ENCODE measurements at places on chromosomes 3 and 15.

DNA sequence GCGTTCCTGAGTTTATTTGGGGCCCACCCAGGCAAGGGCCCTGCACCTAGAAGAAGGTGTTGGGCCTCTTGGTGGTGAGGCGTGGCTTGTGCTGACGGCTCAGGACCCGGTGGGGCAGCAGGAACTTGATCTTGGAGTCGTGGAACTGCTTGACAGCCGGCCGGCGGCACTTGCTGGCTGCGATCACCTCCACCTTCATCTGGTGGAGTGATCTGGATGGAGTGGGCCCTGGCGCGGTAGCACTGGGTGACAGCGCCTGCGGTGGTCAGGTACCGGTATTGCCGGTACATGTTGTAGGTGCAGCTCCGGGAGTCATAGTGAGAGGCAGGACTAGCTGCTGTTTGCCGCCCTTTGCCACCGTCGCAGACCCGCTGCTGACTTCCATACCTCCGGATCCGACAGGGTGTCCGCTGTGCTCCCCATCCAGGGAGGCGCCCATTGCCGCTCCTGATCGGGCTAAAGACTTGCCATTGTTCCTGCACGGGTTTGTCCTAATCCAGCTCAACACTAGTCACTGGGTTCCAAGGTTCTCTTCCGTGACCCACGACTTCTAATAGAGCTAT is 136.8 kb downstream of the ANO10 start:
- DNase-seq, result no peak

DNA sequence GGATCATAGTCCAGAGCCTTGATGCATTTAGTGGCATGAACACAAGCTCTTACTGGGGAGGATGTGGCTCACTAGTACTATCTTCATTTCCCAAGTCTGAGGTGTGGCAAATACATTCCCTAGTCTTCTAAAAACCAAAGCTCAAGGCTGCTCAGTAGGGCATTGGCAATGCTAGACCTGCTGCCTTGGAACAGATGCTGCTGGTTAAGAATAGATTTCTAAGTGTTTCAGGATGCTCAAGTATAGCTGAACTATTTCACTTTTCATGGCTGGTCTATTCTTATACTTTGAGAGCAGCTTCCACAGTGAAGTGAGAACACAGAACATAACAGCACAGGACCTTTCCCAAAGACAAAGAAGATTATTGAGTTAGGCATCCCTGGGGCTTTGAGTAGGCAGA is 178.8 kb downstream of the CHST2 start:
- DNase-seq, result no peak

- no peak for DNase-seq
These were observed 78.6 kb downstream of the MYLK start for GRCh38 chr3:123805504-123805903.

DNA sequence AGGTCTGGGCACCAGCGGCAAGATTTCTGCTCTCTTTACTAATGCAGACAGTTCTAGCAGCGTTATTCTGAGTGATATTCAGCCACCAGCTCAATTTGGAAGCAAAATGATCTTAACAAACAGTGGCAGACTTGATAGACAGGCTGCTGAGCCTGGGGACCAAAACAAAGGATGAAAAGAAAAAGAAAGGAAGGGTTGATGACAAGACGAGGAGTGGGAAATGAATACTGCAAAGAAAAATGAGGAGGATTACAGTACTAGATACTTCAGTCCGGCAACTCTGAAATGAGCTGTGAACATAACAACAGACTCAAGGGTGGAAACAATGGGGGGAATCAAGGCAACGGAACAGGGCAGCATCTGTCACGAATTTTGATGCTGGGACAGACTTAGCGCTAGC is 28.8 kb downstream of the FHIT start:
- DNase-seq, result no peak

DNA sequence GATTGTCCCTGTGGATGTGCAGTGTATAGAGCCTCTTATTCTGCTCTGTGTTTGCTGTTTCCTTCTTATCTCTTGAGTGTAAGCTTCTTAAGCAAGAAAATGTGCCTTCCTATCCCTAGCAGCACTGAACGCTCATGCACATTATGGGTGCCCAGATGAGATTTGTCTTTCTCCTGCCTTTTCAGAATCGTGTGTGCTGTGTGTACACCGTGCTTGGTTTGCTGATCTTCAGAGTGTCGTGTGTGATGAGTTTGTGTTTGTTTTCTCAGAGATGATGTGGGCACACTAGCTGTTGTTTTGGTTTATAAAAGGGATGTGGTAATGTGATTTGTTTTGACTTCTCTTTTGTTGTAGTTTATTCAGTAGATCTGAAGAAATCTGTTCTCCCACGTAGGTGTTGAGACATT is 19.7 kb downstream of the GPR171 start:
- no peak for DNase-seq

DNA sequence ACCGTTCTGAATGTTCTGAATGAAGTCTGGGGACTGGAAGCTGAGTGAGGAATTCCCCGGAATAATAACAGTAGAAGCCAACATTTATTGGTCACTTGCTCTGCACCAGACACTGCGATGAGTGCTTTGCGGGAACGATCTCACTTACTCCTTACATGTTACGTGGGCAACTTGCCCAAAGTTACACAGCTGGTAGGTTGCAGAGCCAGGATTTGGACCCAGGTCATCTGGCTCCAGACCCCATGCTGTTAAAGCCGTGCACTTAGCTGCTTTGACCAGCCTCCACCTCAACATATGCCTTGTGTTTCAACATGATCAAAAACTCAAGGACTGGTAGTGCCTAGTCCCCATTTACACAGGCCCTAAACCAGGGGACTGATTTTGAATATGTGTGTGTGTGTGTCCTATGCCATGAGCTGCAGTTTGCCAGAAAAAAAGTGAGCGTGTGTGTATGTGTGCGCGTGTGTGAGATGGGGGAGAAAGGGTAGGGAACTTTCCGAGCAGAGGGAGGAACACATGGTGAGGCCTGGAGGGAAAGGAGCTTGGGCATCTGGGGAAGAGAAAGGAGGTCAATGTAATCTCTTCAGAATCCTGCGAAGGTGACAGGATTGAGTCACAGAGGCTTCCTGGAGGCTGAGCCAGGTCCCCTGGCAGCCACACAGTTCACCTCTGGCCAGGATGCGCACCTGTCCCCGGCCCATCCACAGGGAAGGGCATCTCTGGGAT is 28.9 kb downstream of the LINGO1 start:
- DNase-seq, result no peak

- DNase-seq, result no peak
These were observed 61.3 kb downstream of the TBL1XR1 start for GRCh38 chr3:177135841-177136492.

GRCh38 chr15:38721568-38721945 is 156.9 kb upstream of the RASGRP1 start:
- no peak for DNase-seq

GRCh38 chr3:57120451-57121174 is 44.5 kb downstream of the IL17RD start:
- DNase-seq, result no peak

- DNase-seq, result no peak
These were observed 101.6 kb upstream of the TNIK start for GRCh38 chr3:171561596-171562323.

DNA sequence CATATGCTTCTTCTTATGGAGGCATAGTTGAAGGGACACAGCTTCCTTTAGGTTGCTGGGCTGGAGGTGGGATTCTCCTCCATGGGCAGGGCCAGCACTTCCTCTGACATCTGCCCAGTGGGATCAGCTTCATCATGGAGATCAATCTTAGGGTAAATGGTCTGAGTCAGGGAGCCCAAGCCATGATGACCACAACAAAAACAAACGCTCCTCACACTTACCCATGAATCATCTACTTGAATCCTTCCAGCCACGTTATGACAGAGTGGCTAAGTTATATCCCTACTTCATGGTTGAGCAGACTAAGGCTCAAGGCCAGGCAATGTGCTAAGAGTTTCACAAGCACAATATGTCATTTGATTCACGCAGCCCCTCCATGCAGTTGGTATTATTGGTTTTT is 87.2 kb upstream of the NMNAT3 start:
- peak; percentile 10 for DNase-seq

- no peak for DNase-seq
These were observed 8.8 kb downstream of the VIPR1 start for GRCh38 chr3:42511201-42511600.

GRCh38 chr3:183769453-183769852 is 55.9 kb downstream of the MAP6D1 start:
- no peak for DNase-seq

DNA sequence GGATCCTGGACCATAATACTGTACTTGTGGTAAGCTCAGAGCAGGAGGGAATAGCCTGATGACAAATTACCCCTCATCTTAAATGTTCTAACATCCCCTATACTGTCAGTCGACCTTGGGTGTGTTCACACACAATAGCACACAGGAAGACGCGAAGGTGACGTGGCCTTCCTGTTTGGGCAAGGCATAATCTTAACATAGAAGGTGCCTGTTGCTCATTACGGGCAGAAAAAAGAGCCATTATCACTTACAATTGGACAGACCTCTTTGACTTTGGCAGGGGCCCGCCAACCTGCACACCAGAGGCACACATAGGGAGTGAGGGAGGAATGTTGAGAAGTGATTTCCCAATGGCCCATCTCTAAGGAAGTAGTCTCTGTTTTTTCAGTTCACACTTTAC is 144.2 kb downstream of the ANO10 start:
- DNase-seq, result no peak

- no peak for DNase-seq
These were observed 101.2 kb downstream of the TPRA1 start for GRCh38 chr3:127489357-127489756.

GRCh38 chr3:141150081-141150830 is 81.4 kb upstream of the PXYLP1 start:
- DNase-seq, result no peak

DNA sequence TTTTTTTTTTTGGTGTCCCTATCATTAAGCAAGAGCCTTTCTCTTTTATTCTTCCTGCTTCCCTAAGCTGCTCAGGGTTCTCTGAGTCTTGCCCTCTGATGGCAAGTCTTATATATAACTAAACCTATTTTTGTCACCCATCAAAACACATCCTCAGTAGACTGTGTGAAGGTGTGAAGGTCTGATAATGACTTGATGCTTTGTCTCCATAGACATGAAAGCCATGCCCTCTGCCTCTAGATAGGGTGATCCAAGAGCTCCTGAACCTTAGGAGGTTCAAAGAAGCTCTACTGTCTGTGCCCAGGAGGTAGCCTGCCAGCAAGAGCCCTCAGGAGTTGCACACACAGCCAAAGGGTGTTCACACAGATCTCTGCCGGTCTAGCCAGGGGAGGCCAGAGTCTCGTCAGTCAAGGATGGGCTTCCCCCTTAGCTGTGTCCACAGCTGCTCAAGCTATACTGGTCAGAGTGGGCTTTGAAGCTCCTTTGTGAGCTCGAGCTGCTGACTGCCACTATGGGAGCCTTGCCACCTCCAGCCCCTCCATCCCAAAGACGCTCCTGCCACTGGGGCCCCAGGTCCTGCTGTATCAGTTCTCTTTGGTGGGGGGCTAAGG is 13.1 kb upstream of the SNX22 start:
- no peak for DNase-seq

GRCh38 chr3:160260587-160261270 is 35.5 kb downstream of the C3orf80 start:
- DNase-seq, result no peak

GRCh38 chr3:136067211-136067610 is 101.7 kb downstream of the PPP2R3A start:
- no peak for DNase-seq

- DNase-seq, result no peak
These were observed 11.1 kb upstream of the ROPN1B start for GRCh38 chr3:125957674-125958510.

GRCh38 chr15:42737529-42738328 is 801 bp upstream of the CDAN1 start:
- peak; percentile 58 for DNase-seq

- DNase-seq, result no peak
These were observed 13.6 kb upstream of the CASR start for GRCh38 chr3:122169911-122170310.

DNA sequence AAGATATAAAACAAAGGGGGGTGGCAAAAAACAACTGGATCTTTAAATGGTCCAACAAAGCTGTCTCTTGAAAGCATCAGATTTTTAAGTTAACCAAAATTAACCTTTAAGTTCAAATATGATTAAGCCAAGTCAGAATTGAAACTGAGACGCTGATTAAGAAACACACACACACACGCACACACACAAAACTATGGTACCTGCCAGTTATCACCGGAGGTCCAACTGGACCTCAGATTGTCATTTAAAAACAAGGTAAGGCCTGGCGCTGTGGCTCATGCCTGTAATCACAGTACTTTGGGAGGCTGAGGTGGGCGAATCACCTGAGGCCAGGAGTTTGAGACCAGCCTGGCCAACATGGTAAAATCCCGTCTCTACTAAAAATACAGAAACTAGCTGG is 10.4 kb downstream of the ARF4 start:
- DNase-seq, result no peak

DNA sequence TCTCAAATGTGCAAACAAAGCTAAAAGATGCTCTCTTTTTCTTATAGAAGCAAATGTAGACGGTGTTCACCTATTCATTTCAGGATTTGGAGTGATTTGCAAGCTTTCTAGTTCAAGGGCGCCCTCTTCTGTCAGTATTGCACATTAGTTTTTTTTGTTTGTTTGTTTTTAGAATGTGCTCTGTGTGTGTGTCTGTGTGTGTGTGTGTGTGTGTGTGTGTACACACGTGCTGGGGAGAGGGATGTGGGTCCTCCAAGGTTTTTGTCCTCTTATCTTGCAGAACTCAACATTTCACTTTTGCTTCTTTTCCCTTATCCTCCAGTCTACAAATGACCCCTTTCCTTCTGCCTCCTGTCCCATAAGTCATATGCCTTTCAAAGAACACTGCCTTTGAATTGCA is 23.5 kb downstream of the DNAH1 start:
- DNase-seq, result peak; percentile 42

- peak; percentile 33 for DNase-seq
These were observed 342.9 kb upstream of the PROK2 start for GRCh38 chr3:72127844-72128243.

GRCh38 chr3:27914199-27914598 is 192.1 kb upstream of the EOMES start:
- no peak for DNase-seq

GRCh38 chr3:6216135-6217026 is 644.5 kb upstream of the GRM7 start:
- DNase-seq, result no peak

GRCh38 chr3:32817257-32817557 is 590 bp upstream of the TRIM71 start:
- no peak for DNase-seq

DNA sequence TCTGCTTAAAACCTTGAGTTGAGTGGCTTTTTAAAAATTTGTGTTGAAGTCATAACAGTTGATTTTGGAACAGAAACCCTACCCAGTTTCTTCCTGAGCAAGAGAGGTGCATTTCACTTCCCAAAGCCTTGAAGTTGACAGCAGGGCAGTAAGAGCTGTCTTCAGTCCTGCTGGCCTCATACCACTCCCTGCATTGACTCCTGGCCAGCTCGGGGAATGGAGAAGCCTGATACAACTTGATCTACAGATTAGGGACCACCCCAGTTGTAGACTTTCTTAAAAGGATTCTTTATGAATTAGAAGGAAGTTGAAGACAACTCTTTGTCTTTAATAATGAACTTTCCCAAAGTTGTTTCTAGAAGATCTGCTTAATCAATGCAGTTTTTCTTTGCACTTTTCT is 90.6 kb upstream of the FLNB start:
- DNase-seq, result no peak

- no peak for DNase-seq
These were observed 31.5 kb downstream of the SRGAP3 start for GRCh38 chr3:9217784-9218513.

- DNase-seq, result no peak
These were observed 448.6 kb upstream of the GOLIM4 start for GRCh38 chr3:168544097-168544957.
